ENCODE measurements at places on chromosomes 5 and 9. TPM values are rescaled to one million over a fixed set of nuclear protein-coding genes. Genes with fewer than 3 reads are reported as not detected.

PLK2 gene
- total RNA-seq = 24.4 TPM

CATSPER3 gene
- total RNA-seq = not detected

SHC3 gene
- 5.7 TPM for total RNA-seq

UCK1 gene
- total RNA-seq = 37.1 TPM

PCDHA3 gene
- total RNA-seq = 1.0 TPM

DBH gene
- total RNA-seq = not detected

LECT2 gene
- total RNA-seq = not detected

ANXA2R gene
- 1.3 TPM for total RNA-seq

PHF24 gene
- total RNA-seq = 0.26 TPM

NMRK1 gene
- total RNA-seq = 31.1 TPM

COL5A1 gene
- 14.5 TPM for total RNA-seq

WDR38 gene
- not detected for total RNA-seq
